RPMI7951 (cell line): ENCODE measurements at places on chromosomes 2 and 18. TPM values are rescaled to one million over a fixed set of nuclear protein-coding genes. Genes with fewer than 3 reads are reported as not detected.

KCNK3 gene
- total RNA-seq: 1.1 and 2.3 TPM in 2 replicates

GRCh38 chr2:10043906-10044601 lies 704 bp downstream of the KLF11 start:
- peak; percentile 80 for DNase-seq

THSD7B gene
- total RNA-seq: 2.1 and 2.8 TPM in 2 replicates

G6PC2 gene
- not detected in 2 replicates for total RNA-seq

DNA sequence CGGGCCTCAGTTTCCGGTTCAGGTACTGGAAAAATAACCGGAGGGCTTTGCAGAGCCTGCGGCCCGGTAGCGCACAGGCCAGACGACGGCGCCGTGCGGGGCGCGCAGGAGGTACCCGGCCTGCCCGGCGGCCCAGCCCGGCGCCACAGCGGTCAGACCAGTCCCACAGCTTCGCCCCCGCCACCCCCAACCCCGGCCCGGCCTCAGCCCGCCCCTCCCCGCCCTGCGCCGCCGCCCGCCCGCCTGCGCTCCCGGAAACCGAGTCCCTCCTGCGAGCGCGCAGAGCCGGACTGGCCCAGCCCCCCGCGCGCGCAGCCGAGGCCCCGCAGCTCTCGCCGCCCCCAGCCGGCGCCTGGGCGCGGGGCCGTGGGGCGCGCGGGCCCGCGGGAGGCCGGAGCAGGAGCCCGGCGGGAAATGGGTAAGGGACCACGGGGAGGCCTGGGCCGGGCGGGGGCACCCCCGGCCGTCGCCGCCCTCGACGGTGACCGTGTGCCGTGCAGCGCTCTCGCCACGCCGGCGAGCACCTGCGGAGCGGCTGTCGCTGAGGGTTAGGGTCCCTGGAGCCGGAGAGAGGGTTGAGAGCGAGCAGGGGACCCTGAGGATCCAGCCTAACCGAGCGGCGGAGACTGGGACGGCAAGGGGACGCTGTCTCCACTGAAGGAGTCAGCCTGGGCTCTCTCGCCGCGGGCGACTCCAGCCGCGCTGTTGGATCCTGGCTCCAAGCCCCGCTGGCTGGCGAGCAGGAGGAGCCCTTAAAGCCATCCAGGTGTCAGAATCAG lies 16.5 kb upstream of the PSD4 start:
- peak; percentile 23 for DNase-seq

DNA sequence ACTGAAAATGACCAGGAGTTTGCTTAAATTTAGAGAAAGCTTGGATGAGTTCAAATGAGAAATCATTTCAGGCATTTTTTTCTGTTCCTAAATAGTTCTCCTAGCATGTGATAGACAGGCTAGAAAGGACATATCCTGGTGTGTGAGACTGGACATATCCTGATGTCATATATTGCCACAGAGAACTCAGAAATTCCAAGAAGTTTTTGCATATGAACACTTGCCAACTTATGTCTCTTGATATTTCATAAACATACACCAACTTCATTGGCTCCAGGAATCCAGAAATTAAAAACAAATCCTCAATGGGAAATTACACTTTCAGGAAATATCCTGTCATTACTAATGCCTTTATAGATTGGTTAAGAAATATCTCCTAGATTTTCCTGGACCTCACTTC lies 2.9 kb upstream of the SERPINB4 start:
- no peak for DNase-seq

DNA sequence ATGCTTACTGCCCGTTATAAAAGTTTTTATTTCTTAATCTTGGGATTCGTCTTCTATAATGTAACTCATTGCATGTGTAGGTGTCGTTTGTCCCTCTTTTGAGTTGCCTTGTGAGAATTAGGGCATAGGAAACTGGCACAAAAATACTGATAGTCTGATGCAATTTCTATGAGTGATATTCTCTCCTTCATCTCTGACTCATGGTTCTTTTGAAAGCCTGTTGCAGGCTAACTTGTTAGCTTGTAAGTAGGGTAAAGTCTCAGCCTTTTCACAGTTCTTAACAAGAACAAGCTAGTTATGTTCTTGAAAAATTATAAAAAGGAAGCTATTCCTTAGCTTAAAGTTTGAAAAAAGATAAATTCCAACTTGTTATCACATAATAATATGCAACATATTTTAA lies 1085.4 kb upstream of the NRXN1 start:
- DNase-seq: no peak

DNA sequence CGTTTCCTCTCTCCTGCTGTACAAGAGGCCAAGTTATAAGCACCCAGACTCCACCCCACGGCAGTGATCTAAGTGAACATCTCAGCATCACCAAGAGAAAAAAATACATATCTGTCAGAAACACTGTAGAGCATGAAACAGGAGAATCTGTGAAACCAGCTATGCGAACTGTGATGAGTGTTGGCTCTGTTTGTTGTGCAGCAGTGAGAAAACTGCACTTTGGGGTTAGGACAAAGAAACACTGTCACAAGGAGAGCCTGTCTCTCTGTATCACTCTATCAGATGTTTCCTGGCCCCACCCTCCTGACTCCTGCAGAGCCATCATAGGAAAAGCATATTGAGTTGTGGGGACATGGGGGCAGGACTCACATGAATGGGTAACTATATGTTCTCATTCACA lies 87.1 kb downstream of the LAMA3 start:
- DNase-seq: no peak

DNA sequence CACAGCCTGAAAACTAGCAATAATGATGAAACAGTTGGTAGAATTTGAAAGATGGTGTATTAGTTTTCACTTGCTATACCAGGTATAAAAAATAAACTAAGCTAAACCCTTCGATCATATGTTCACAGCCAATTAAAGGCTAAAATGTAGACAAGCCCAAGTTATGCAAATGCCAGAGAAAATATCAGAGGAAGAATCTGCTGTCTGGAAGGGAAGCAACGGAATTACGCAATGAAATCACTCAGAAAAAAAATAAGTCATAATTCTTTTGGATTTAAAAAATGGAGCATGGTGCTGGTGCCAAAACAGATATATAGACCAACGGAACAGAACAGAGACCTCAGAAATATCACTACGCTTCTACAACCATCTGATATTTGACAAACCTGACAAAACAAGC lies 108.3 kb downstream of the ARL4C start:
- DNase-seq: no peak

DNA sequence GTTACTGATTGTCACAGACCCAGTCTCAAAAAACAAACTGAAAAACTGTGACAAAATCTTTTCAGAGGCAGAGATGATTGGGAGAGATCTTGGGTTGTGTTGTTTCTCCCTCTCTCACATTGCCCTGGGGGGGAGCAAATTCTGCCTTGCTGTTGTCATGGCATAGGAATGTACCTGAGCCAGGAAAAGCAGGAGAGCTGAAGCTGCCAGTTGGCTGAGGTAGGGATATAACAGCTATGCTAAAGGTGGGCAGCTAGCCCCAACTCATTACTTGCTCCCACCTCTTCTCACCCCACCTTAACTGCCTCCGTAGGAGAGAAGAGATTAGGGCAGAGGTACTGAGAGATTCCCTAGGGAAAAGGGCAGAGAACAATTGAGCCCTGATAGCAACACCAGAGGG lies 299.3 kb downstream of the OSR1 start:
- no peak for DNase-seq

ZNF397 gene
- total RNA-seq: 4.0 and 5.3 TPM in 2 replicates

DNA sequence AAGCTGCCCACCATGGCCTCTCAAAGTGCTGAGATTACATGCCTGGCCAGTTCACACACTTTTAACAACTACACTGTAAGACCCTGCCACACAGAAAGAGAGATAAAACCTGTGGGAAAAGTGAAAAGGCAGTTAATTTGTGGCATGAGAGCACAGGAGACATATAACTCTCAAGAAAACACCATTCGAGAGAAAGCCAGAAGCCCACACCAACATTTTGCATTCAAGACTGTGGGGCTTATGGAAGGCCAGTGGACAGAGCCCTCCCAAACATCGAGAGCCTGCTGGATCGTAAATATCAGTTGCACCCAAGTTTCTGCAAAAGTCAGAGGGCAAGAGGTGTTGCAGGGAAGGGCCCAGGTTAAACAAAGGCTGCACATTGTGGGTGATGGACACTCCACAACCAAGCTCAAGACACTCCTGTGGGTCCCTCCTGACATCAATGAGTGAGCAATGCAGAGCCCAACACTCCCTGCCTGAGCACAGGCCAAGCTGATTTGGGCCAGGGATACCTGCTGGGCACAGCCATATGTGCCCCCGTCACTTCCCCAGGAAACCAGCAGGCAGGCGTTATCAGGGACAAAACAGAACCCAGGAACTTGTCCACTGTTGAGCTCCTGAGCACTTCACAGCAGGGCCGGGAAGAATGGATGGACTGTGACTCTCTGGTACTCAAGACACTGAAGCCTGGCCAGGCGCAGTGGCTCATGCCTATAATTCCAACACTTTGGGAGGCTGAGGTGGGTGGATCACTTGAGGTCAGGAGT lies 114.4 kb downstream of the ZFP36L2 start:
- DNase-seq: no peak

- DNase-seq: no peak
Measured at GRCh38 chr2:125837128-125837527, 818.8 kb upstream of the GYPC start.

GRCh38 chr2:238973038-238973739 lies 125.3 kb downstream of the TWIST2 start:
- DNase-seq: peak; percentile 94

HOXD12 gene
- not detected in 2 replicates for total RNA-seq

DNA sequence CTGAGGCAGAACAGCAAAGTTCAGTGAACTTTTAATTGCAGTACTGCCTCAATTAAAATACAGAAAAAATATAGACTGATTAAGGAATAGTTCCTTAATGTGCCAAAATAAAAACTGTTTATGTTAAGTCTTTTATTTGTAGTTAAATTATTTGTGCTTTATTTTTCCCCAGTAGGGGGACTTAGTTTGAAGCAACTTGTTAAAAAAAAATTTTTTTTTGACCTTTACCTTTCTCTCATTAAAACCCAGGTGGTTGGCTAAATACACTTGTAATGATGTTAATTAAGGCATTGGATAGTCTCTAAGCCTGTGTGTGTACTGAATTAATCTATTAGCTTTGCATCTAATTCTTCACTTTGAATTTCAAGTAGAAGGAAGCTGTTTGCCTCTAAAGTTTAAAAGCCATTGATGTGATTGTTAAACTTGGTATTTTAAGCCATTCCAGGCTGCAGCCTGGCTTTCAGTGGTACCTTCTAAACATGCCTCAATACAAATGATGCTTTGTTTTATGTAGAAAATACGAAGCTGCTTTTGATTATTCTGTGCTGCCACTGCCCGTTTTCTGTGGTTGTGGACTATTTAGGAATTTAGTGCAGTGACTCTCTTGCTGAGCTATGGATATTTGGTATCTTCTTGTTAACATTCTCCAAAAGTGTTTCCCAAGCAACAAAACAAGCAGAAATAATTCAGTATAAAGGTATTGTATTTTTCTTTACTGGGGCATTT lies 102.9 kb downstream of the TANC1 start:
- peak; percentile 77 for DNase-seq

DCDC2C gene
- total RNA-seq: not detected in 2 replicates

GRCh38 chr18:74171910-74172606 lies 23.7 kb downstream of the TIMM21 start:
- peak; percentile 27 for DNase-seq

DNA sequence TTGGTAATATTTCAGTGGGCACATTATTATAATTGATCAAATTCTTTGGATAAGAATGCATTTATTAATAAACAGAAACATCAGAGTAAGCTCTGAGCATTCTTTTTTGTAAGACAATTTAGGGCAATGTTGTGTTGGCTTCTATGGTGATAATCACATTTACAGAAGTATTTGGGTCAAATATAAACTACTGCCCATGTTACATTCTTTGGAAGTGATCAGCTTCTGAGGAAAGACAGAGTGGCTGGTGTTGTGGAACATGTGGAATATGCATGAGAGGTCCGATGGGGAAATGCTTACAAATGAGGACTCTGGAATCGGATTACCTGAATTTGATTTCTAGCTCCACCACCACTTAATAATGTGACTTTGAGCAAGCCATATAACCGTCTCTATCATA lies 19.4 kb downstream of the SERPINB13 start:
- DNase-seq: no peak

- no peak for DNase-seq
Measured at GRCh38 chr2:226020176-226020575, 620.7 kb downstream of the NYAP2 start.

CFAP65 gene
- 0.10 and 0.12 TPM in 2 replicates for total RNA-seq

DNA sequence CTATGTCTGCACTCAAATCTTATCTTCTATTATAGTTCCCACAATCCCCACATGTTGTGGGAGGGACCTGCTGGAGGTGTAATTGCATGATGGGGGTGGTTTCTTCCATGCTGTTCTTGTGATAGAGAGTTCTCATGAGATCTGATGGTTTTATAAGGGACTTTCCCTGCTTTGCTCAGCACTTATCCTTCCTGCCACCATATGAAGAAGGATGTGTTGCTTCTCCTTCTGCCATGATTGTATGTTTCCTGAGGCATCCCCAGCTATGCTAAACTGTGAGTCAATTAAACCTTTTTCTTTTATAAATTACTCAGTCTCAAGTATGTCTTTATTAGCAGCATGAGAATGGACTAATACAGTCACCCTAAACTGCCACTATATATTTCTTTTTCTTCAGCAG lies 79.1 kb downstream of the SH3YL1 start:
- no peak for DNase-seq

DNA sequence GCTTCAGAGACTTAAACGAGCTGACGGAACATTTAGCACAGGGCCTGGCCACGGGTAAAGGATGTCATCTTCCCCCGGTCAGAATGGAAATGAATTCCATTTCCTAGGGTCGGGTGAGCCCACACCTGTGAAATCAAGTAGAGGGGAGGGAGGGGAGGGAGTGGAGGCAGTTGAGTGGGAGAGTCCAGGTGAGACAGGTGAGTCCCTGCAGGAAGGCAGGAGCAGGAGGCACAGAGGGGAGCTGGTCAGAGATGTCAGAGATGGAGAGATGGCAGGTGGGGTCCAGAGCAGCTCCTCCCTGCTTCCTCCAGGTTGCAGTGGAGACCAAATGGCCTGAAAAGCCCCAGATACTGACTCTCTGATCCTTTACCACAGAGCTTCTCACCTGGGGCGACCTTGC lies 55.2 kb downstream of the SH3BP4 start:
- DNase-seq: no peak

FBXO36 gene
- total RNA-seq: 5.2 and 6.4 TPM in 2 replicates

MAPK4 gene
- not detected in 2 replicates for total RNA-seq

DNA sequence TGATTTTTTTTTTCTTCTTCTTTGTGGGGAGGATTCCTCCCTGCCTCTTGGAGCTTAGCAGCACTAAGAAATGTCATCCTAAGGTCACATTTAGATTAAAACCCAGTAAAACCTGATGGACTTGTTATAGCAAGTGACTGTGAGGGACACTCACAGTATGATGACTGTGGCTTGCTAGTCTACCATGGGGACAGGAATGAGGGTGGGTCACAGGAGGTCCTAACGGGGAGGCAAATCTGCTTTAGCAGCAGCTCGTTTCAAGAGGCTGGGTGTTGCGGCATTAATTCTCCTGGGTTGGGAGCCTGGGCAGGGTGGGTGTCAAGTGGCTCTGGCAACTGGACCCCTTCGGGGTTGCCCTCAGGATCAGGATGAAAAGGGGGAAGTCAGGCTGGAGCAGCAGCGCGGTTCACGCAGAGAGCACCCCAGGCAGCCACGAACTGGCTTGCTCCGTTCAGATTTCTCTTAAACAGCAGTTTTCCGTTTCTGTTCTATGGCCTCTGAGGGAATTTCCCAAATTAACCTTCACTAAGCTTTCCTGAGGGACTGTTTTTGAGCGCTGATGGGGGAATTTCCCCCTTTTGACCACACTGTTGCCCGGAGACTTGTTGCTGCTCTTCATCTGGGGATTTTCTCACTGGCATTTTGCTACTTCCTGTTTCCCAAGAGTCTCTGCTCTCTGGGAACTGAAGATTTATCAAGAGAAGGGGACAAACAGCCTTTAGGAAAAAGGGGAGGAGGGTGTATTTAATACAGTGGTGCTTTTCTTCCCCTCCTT lies 59.8 kb upstream of the PELI1 start:
- peak; percentile 73 for DNase-seq

MCM6 gene
- total RNA-seq: 25.1 and 26.9 TPM in 2 replicates
